NCI-H146 (cell line): ENCODE measurements at places on chromosomes 3 and 15.

DNA sequence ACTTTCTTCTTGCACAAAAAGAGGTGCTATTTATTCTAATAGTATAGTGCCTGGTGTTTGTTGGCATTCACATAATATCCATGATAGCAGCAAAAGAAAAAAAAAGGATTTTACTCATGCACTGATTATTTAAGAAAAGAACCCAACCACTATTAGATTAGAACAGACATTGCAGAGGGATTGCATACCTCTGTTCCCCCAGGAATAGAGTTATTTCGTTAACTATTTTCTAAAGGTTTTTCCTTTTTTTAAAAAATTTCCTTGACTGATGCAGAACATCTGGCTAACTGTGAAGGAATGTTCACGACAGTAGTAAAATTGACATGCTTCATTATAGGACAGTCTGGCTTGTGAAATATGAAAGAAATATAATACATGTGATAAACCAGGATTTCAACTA lies 136.6 kb upstream of the PTX3 start:
- DNase-seq, result no peak

GRCh38 chr15:39066677-39067076 lies 502.1 kb upstream of the RASGRP1 start:
- no peak for DNase-seq

- DNase-seq, result no peak
Measured at GRCh38 chr15:83118291-83118827, 10.9 kb downstream of the TM6SF1 start.

DNA sequence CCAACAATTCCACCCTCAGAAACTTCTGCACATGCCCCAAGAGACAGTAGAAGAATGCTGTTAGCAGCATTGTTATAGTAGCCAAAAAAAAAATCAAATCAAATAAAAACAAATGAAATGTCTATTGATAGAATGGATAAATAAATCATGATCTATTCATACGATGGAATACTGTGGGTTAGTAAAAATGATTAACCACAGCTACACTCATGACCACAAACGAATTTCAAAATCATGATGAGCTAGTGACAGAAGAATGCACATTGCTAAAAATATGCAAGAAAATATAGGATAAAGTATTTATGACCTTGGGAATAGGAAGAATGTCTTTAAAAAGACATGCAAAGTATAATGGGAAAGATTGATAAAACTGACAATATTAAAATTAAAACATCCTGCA lies 57.5 kb upstream of the ACAN start:
- DNase-seq, result no peak

- no peak for DNase-seq
Measured at GRCh38 chr3:172635588-172635987, 75.3 kb downstream of the NCEH1 start.

- DNase-seq, result no peak
Measured at GRCh38 chr3:45317710-45318109, 70.7 kb upstream of the LARS2 start.

DNA sequence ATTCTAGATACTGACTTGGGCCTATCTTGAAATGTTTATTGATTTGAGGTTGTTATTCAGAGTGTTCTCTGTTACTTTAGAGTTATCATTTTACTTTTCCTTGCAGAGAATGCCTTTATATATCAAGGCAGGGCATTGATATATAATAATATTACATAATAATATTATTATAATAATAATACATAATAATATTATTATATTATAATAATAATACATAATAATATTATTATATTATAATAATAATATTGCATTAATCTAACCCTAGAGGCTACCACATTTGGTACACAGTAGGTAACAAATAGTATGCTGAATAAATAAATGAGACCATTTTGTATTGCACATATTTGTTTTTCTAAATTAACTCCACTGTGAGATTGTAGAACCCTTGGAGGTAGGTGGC lies 216.3 kb downstream of the EFHB start:
- DNase-seq, result no peak

DNA sequence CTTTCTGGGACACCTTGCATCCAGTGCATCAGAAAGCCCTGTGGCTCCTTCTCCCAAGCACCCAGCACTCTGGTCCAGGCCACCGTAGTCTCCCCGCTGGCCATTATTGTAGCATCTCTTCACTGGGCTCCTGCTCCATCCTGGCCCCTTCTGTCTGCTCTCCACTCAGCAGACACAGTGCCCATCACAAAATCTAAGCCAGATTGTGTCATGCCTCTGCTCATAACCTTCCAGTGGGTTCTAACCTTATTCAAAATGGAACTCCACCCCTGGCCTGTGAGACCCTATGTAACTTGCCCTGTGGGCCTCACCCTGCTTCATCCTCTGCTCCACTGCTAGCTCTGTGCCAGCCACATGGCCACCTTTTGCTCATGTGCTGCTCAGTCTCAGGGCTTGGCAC lies 31.7 kb upstream of the PRR23E start:
- DNase-seq, result no peak
